ENCODE measurements at places on chromosomes 13 and 19. TPM values are rescaled to one million over a fixed set of nuclear protein-coding genes. Genes with fewer than 3 reads are reported as not detected.
A peak's percentile ranks its signal among the peaks of the same experiment; 100 is the strongest.

DNA sequence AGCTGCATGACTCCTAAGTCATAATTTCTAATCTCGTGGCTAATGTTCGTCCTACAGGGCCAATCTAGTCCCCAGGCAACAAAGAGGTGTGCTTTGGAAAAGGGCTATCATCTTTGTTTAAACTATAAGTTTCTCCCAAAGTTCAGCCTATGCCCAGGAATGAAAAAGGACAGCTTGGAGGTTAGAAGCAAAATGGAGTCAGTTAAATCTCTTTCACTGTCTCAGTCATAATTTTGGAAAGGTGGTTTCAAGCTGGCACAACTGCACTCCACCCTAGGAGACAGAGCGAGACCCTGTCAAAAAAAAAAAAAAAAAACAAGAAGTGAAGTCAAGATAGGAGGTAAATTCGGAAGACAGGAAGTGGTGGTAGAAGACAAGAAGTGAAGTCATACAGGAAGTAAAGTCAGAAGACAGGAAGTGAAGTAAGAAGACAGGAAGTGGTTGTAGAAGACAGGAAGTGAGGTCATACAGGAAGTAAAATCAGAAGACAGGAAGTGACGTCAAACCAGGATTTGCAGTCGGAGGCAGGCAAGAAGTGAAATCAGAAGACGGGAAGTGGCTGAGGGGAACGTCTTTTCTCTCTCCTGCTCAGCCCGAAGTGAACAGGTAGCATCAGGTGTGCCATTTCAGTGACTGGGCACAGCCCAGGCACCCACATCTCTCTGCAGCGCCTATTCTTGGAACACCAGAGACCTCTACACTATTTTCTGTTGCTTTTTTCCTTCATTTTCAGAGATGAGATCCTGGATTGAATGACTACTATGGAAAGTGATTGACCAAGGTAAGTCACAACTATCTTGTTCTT is 32.2 kb downstream of the GP6 start:
- H3K4me3 ChIP-seq, result no peak overlapping the region
- DNase-seq, result no peak
- no peaks in the 10 kb centered on the region for H3K36me3 ChIP-seq
- H3K27ac ChIP-seq, result no peak overlapping the region
- no peaks in the 10 kb centered on the region for H3K4me1 ChIP-seq

- no peaks in the 10 kb centered on the region for H3K27me3 ChIP-seq
- peaks cover 5% of the 10 kb centered on the region for H3K4me1 ChIP-seq
- no peak overlapping the region for H3K27ac ChIP-seq
- no peaks in the 10 kb centered on the region for H3K36me3 ChIP-seq
- DNase-seq, result no peak
Observed at GRCh38 chr13:107770541-107770940, 444.8 kb downstream of the LIG4 start.

DNA sequence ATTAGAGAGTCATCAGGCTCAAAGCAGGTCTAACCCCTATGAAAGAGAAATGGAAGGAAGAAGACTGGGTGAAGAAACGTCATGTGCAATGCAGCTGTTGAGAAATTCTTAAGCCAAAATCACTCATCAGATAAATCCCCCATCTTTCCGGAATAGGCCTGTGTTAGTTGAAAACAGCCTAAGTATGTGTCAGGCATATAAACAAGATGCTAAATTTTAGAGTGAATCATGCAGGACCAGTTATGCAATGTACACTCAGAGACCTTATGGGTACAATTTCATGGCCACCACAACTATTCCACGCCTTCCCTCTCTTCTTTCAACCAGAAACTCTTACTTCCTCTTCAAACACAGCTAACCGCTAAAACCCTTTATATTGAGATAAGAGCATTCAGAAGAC is 717.7 kb upstream of the ATXN8OS start:
- no peak overlapping the region for H3K4me3 ChIP-seq
- H3K27ac ChIP-seq, result no peak overlapping the region
- H3K36me3 ChIP-seq, result no peaks in the 10 kb centered on the region

DNA sequence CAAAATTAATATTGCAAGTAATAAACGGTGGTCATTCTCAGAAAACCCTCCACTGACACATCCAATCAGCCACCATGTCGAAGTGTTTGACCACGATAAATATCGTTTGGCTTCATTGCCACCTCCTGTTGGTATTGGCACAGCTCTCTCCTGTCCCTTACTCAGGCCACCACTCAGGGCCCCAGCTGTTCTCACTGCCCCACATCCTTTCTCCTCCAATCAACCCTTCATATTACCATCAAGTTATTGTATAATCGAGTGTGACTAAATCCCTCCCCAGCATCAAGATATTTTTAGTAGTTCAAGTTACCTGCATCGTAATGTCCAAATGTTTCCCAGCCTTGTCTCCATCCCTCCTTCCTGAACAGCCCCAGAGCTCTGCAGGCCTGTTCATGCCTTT is 50.4 kb downstream of the SACS start:
- no peak overlapping the region for H3K27ac ChIP-seq
- H3K4me1 ChIP-seq, result peaks cover 11% of the 10 kb centered on the region
- no peaks in the 10 kb centered on the region for H3K36me3 ChIP-seq
- DNase-seq, result no peak

- peaks cover 8% of the 10 kb centered on the region for H3K36me3 ChIP-seq
- peaks cover 12% of the 10 kb centered on the region for H3K4me1 ChIP-seq
- H3K27ac ChIP-seq, result peak overlapping the region; percentile 97
- no peaks in the 10 kb centered on the region for H3K27me3 ChIP-seq
- DNase-seq, result no peak
Observed at GRCh38 chr13:33347861-33348260, 62.3 kb upstream of the STARD13 start.

GRCh38 chr13:102582256-102582655 is 14.5 kb upstream of the TPP2 start:
- H3K27me3 ChIP-seq, result peaks cover 22% of the 10 kb centered on the region
- no peak overlapping the region for H3K27ac ChIP-seq
- no peaks in the 10 kb centered on the region for H3K4me1 ChIP-seq
- no peak overlapping the region for H3K4me3 ChIP-seq

DNA sequence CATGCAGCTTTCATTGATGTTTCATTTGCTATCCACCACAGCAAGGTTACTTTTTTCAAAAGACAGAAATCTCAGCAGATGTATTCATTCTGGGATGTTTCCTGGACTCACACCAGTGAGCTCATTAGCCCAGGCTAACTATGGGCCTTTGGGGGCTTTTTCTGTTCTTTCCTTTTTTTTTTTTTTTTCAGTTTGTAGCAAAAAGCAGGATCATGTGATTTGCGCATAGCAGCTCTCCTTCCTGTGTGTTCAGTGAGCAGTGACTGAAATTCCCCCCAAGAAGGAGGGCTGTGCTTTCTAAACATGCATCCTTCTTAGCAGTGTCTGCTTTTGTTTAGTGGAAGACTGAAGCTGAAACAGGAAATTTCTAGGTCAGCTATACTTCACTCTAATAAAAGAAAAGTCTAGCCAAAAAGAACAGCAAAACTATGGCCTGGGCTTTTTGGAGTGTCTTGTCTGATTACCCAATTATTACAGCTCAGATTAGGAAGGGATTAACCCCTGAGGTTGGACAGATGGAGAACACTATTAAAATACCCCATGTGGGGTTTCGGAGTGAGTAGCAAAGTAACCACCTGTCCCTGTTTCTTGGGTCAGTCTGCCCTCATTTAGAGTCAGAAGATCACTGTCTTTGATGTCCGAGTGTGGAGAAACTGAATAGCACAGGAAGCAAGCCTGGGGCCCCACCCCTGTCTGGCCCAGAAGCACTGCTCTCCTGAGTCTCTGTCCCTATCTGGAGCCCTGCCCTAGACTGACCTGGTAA is 8.9 kb upstream of the AMER2 start:
- no peak overlapping the region for H3K4me3 ChIP-seq
- H3K4me1 ChIP-seq, result no peaks in the 10 kb centered on the region
- no peak overlapping the region for H3K27ac ChIP-seq
- no peaks in the 10 kb centered on the region for H3K36me3 ChIP-seq
- peaks cover 10% of the 10 kb centered on the region for H3K27me3 ChIP-seq

DNA sequence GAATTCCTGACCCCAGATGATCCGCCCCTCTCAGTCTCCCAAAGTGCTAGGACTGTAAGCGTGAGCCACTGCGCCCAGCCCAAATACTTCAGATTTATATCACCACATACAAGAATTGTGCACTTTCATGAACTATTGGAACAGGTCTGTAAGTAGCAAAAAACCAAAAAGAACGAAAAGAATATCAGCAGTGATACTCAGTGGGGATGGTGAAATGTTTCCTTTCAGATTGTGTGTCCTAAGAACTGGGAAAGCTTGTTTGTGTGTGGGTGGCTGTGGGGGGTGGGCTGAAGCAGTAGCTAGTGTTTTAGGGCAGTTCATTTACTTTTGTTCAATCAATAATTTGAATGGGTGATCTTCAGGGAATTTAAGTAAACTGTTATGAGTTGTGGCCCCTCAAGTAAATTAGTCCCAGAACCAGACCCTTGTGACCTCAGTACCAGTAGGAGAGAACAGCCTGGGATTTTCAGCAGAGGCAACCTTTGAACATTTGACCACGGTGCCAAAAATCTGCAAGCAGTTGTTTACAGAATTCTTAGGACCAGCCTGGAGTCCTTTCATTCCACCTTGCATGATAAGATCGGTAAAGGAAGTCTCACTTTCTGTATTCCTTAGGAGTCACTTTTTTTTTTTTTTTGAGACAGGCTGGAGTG is 106.6 kb downstream of the LRCH1 start:
- H3K4me3 ChIP-seq, result no peak overlapping the region
- H3K36me3 ChIP-seq, result no peaks in the 10 kb centered on the region
- no peak for DNase-seq
- H3K4me1 ChIP-seq, result peaks cover 6% of the 10 kb centered on the region
- H3K27me3 ChIP-seq, result no peaks in the 10 kb centered on the region

DNA sequence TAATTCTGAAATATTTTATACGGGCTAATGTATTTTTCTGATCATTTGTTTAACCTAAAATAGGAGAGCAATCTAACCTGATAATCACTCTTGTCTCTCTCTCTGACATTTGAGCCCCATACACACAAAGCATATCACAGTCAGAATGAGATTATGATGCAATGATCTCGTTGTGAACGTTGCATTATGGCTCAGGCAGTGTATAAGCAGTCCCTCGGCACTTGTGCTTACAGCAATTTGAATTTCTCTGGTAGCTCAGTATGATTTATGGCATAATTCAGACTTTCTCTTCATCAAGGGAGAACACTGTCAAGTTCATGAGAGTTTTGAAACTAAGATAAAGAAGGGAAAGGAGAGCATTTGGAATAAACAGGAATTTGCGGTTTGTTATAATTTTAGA is 256.1 kb downstream of the DACH1 start:
- H3K36me3 ChIP-seq, result no peaks in the 10 kb centered on the region
- H3K27ac ChIP-seq, result no peak overlapping the region
- H3K4me3 ChIP-seq, result no peak overlapping the region
- H3K4me1 ChIP-seq, result no peaks in the 10 kb centered on the region

SIGLEC9 gene
- not detected for total RNA-seq

MEGF8 gene
- 2.5 TPM for total RNA-seq
